RCC 7860 (cell line): ENCODE measurements at places on chromosomes 2 and 18.
A peak's percentile ranks its signal among the peaks of the same experiment; 100 is the strongest.

GRCh38 chr18:26383454-26384270 is 157.4 kb downstream of the TAF4B start:
- peak; percentile 50 for DNase-seq

DNA sequence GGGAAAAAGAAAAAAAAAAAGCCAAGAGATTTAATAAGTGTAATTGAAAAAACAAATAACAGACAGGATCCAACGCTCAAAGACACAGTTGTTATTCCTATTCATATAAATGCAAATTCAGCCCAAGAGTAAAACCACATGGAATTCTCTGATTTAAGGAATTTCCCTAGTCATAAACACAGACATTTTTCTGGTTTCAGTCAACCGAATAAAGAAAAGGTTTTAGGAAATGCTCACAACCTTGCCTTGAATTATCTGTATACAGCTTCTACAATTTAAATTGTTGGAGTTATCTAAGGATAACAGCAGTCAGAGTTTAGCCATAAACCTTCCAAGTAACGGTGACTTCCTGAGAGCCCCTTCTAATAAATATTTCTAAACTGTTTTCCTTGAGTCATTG is 122.7 kb downstream of the VWC2L start:
- no peak for DNase-seq

GRCh38 chr2:161332371-161332967 is 24.2 kb downstream of the PSMD14 start:
- DNase-seq, result no peak

DNA sequence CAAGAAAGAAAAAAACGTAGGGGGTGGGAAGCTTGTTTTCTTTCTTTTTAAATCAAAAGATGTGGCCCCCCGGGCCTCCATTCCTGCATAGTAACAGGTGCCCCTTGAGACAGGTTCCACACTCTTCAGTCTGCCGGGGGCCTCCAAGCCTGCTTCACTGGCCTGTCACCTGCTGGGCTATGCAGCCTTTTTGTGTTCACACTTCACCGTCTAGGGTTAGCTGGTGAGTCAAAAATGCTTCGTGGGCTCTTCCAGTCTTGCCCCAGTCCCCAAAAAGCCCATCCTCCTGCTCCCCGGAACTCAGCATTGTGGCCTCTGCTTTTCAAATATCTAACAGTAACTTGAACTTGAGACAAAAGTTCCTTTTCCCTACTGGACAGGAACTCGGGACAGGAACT is 67.9 kb downstream of the POLR1A start:
- DNase-seq, result no peak

DNA sequence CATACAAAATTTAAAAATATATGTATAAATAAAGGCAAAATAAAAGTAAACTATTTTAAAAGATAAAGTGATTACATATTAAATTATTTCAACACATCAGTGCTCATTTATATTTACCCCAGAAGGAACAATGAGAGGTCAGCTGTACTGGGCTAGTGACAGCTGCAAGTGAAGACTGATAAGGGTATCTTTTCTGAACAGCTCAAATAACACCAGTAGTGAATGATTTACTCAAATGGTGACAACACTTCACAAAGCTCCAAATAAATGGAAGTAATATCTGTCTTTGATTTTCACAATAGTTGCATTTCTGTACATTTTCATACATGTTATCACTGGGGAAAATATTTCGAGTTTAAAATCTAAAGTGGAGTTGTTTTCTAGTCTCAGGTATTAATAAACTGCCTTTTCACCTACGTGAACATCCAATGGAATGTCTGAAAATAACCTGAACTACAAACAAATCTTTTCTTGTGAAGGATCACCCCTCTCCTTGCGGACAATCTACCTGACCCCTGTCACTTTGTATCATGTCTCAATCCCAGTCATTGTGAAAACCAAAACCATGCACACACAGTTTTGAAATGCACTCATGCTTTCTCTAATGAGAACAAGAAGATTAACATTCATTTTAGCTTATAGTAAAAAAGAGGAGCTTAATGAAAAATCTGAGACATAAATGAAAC is 1928.8 kb upstream of the CELF4 start:
- DNase-seq, result no peak

GRCh38 chr2:14831458-14831857 is 198.9 kb downstream of the LRATD1 start:
- no peak for DNase-seq

- no peak for DNase-seq
Observed at GRCh38 chr2:14454202-14454601, 178.3 kb upstream of the LRATD1 start.

GRCh38 chr18:32010124-32010721 is 8.4 kb upstream of the RNF125 start:
- no peak for DNase-seq

- DNase-seq, result no peak
Observed at GRCh38 chr18:37698508-37699040, 133.0 kb upstream of the CELF4 start.

DNA sequence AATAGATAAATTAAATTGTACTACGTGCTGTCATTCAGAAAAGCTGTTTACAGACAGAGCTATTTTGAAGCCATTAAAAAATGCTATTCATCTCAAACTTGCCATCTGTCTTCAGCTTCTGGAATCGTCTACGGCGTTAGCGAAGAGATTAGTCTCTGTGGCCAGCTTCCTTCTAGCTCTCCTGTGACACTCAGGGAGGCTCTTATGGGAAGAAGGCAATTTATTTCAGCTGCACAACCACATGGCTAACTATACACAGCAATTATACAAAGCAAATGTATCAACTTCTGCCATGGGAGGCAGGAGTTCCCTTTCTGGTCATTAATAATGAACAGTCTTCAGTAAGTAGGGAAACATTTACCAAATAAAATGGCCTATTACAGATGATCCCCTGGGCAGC is 6.3 kb downstream of the CTAGE1 start:
- no peak for DNase-seq

DNA sequence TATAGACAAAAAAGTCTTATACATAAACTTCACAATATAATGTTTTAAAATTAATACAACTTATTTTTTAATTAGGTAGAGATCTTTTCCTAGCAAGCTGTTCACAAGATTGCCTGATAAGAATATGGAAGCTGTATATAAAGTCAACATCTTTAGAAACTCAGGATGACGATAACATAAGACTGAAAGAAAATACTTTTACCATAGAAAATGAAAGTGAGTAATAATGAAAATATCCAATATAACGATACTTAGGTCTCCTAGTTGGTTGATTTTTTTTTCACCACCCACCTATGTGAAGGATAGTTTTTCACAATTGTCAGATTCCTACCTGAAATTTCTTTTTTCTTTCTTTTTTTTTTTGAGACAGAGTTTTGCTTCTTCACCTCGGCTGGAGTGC is 13.1 kb downstream of the ELP2 start:
- no peak for DNase-seq

- no peak for DNase-seq
Observed at GRCh38 chr18:457140-457519, 43.4 kb downstream of the COLEC12 start.

- no peak for DNase-seq
Observed at GRCh38 chr18:58649966-58650816, 21.1 kb upstream of the MALT1 start.

- no peak for DNase-seq
Observed at GRCh38 chr2:28161466-28161865, 231.2 kb upstream of the FOSL2 start.

- no peak for DNase-seq
Observed at GRCh38 chr2:145065342-145065741, 545.4 kb upstream of the ZEB2 start.

GRCh38 chr2:134429886-134430285 is 176.0 kb downstream of the MGAT5 start:
- no peak for DNase-seq

- DNase-seq, result no peak
Observed at GRCh38 chr2:121102941-121103340, 182.1 kb downstream of the TFCP2L1 start.

DNA sequence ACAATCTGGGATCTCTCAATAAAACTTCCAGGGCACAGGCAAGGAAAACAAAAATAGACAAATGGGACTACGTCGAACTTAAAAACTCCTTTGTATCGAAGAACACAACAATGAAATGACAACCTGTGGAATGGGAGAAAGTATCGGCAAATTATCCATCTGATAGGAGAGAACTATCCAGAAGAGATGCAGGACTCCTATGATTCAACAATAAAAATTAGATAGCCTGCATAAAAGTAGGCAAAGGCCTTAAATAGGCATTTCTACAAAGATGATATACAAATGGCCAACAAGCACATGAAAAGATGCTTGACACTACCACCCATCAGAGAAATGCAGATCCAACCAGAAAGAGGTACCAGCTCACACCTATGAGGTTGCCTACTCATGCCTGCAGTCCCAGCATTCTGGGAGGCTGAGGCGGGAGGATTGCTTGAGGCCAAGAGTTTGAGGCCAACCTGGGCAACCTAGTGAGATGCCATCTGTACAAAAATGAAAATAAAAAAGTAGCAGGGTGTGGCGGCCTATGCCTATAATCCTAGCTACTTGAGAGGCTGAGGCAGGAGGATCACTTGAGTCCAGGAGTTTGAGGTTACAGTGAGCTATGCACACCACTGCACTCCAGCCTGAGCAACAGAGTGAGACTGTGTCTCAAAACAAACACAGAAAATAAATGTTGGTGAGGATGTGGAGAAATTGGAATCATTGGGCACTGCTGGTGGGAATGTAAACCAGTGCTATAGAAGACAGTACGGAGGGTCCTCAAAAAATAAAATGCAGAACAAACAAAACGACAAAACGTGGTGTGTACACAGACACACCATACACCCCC is 21.6 kb downstream of the TWIST2 start:
- no peak for DNase-seq

DNA sequence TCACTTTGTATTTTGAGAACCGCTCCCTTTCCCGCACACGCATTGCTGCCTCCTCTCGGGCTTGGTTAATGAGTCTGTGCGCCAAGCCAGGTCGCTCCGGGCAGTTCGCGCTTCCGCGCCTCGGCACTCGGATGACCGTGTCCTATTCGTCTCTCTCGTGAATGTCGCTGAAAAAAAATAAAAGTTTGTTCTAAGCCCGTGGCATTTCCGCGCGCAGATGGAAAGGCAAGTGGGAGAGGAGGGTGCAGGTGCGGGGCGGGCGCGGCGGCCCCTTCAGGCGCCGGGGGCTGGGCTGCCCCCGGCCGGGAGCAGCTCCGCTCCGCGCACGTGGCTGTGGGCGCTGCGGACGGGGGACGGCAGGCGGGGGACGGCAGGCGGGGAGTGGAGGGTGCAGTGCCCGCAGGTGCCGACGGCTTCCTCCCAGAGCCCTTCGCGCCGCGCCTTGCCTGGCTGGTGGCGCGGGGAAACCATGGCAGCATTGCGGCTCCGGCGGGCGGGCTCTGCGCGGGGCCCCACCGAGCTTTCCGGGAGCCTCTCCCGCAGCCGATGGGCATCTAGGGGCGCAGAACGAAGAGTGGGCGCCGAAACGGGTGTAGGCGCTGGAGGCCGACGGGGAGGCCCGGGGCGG is 159.6 kb upstream of the SIX2 start:
- DNase-seq, result no peak

GRCh38 chr2:101998896-101999789 is 7.4 kb downstream of the IL1R2 start:
- DNase-seq, result peak; percentile 88

DNA sequence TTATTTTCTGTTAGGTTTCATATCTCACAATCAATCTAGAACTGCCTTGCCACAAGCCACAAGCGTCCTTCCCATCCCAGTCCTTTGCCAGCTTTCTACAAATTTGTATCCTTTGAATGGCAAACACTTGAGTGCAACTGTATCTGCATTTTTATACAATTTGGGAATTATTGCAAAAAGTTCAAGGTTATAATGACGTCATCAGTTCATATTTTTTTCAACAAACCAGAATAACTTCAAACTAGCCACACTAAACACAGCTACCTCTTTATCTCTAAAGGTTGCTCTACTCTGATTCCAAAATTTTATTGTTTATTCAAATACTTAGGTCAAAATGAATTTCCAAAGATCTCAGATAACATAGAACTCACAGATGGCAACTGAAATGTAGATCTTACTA is 877.1 kb downstream of the TMEM182 start:
- no peak for DNase-seq

DNA sequence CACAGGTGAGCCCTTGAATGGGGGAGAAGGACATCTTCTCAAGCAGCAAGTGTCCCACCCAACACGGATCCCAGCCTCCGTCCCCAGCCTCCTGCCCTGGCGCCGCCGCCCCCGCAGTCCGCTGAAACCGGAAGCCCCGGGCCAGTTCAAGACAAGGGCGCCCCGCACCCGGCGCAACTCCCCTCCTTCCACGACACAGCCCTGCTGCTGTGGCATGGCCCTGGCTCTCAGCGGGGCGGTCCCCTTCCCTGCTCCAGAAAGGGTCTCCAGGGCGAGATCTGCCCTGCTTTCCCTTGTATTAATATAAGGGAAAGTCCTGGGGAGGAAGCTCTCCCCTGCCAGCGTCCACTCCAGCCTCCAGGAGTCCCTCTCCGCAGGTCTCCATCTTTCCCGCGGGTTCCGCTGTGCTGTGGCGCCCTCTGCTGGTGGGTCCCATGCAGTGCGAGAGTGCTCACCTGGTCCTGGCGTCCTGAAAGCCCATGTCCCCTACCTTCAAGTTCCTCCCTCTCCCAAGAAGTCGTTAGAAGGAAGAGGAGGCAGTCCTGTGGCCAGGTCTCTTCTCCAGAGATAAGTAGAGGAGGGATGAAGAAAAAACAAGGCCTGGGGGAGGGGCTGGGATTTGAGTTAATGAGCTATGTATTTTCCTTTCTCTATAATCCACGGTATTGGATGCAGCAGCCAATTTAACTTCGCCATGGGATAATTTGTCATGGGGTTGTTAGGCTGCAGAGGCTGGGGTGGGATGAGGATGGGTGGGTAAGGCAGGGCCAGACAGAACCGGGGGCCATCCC is 176.0 kb downstream of the SMAD2 start:
- DNase-seq, result no peak

DNA sequence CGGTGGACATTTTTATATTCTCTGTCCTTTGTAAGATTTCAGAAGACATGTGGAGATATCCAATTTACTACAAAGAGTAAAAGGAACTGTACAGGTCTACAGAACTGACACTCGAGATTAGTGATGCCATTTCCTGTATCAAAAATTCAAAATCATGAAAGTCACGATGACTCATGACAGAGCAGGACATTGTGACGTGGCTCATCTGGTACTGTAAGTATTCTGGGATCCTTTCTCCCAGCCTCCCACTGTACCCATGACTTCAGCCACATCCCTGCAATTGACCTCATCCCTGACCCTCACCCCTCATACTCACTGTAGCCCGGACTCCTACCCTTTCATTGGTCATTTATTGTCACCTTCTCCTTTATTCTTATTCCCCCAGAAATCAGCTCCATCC is 736.5 kb downstream of the EPHA4 start:
- DNase-seq, result peak; percentile 23

DNA sequence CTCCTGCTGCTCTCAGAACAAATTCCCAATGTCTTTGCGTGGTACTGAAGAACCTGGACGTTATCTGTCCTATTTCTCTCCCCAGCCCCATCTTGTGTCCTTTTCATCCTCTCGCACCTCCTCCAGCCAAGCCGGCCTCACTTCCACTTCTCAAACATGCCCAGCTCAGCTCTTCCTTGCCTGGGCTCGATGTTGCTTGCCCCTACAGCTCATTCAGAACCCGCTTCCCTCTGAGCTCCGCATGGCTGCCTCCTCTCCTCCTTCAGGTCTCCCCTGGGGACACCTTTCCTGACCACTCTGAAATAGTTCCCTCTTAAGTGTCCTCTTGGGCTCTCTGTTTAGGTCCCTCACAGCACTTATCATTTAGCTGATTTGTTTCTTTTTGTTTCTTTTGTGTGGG is 6.7 kb upstream of the SMARCAL1 start:
- no peak for DNase-seq
